ENCODE measurements at places on chromosomes 4 and X.

GRCh38 chr4:104524591-104524990 is 29.9 kb upstream of the CXXC4 start:
- no peak for DNase-seq

GRCh38 chr4:101037938-101038413 is 309.4 kb downstream of the PPP3CA start:
- DNase-seq = no peak

- DNase-seq = no peak
Observed at GRCh38 chrX:43974100-43974475, 898 bp upstream of the NDP start.

DNA sequence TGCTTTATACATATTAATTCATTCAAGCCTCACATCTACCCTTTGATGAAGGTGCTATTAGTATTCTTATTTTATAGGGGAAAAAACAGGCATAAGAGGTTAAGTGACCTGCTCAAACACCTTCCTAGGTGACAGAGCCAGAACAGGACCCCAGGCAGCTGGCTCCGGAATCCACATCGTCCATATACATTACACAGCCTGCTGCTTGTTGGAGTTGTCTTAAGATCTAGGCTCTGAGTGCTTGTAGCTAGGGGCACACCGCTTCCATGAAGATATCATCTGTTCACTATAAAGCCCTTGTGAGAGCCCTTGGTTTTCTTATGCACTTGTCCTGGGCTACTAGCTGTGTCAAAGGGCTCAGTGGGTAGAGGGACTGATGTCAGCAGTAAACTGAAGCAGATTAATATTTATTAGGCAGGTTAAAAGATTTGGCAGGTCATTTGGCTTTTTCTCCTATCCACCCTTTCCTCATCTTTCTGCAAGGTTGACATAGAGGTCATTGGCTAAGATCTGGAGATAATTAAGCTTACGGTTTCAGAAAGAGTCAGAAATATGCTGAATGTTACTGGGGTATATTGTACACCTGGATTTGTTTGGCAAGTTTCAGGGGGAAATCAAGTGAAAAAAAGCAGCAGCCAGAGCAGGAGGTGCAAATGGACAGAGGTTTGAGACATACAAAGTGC is 195.4 kb downstream of the SOWAHB start:
- DNase-seq = no peak

DNA sequence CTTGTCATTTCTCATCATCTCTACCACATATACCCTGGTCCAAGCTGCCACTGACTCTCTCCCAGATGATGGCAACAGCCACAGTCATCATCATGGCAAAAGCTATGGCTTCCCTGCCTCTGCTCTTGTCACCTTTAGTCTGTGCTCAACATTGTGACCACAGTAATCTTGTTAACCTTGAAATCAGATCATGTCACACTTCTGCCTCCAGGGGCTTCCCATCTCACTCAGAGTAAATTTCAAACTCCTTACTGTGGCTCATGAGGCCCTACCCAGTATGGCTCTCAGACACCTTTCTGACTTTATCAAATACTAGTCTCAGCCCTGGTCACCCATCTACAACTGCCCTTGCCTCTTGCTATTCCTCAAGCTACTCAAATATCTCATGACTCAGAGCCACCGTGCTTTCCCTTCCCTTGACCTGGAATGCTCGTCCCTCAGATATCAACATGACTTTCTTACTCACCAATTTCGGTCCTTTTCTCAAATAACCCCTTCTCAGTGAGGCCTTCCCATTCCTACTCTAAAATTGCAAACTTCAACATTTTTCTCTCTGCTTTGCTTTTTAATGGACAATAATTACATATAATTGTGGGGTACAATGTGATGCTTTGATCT is 41.1 kb upstream of the STIM2 start:
- no peak for DNase-seq

DNA sequence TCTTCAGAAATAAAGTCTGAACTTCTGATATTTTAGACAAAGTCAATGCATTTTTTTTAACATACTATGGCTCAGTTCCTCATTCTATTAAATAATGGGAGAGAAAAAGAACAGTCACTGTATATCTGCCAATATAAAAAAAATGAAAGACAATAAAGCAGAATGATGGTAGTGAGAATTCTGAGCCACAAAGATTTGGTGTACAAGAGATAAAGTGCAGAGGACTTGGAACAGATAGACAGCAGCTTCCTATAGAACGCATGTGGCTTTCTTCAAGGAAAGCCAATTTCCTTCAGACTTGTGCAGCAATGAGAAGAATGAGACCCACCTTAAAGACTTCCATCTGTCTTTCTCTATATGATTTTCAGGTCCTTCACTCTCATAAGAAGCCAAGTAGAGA is 39.7 kb downstream of the RASGEF1B start:
- no peak for DNase-seq

- no peak for DNase-seq
Observed at GRCh38 chr4:184016759-184017668, 111.9 kb downstream of the STOX2 start.

- DNase-seq = no peak
Observed at GRCh38 chr4:97360733-97361132, 782.5 kb downstream of the STPG2 start.

- no peak for DNase-seq
Observed at GRCh38 chr4:126027601-126028000, 712.8 kb downstream of the FAT4 start.

GRCh38 chrX:14027036-14027435 is 2.7 kb downstream of the GEMIN8 start:
- peak; percentile 34 for DNase-seq

GRCh38 chr4:112953262-112953661 is 96.2 kb upstream of the ANK2 start:
- no peak for DNase-seq

GRCh38 chrX:109841869-109842579 is 109.0 kb upstream of the ACSL4 start:
- no peak for DNase-seq

DNA sequence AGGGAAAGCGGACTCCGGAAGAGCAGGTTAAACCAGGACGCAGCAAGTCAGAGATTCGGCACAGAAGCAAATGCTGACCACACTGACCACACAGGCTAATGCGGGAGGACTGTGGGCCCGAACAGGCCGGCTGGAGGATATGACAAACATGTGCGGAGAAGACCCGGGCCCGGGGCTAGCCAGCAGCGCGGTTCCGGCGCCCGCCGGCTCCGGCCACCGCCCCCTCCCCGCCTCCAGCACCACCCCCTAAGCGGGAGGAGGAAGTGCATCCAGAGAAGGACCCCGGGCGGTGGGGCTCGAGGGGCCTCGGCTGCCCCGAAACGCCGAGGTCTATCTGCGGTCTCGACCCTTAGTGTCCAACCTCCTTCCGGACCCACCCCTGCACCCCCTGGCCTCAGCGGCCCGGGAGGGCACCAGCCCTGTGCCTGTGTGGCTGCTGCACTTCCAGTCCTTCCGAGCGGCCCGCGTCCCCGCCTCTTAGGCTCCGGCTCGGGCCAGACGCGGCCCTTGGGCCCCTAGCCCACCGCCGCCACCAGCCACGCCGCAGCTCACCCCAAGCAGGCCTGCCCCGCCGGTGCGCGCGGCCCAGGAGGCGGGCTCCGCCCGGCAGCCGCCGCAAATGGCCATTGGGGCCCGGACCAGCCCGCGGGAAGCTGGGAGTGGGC is 2.1 kb downstream of the ELOVL6 start:
- peak; percentile 73 for DNase-seq

GRCh38 chr4:99868126-99868596 is 26.1 kb downstream of the LAMTOR3 start:
- DNase-seq = peak; percentile 39

- DNase-seq = no peak
Observed at GRCh38 chr4:18127030-18127429, 105.5 kb upstream of the LCORL start.

DNA sequence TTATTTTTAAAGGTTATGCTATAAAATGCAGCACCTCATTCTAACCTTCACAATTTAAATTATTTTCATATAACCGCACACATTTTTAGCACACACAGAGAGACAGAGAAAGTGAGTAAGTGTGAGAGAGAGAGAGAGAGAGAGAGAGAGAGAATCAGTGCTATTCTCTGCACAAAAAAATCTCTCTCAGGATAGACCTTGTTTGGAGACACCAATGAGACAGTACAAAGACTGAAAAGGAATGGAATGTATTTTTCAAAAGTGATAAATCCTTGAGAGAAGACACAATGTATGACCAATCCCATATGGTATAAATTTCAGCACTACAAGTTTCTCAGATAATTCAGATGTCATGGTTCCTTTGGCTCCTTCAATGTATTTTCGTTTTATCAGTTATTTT is 132.1 kb upstream of the PCDH18 start:
- no peak for DNase-seq

GRCh38 chr4:148261848-148262247 is 180.4 kb downstream of the NR3C2 start:
- DNase-seq = no peak

GRCh38 chr4:8150152-8151090 is 8.2 kb downstream of the ABLIM2 start:
- DNase-seq = no peak

DNA sequence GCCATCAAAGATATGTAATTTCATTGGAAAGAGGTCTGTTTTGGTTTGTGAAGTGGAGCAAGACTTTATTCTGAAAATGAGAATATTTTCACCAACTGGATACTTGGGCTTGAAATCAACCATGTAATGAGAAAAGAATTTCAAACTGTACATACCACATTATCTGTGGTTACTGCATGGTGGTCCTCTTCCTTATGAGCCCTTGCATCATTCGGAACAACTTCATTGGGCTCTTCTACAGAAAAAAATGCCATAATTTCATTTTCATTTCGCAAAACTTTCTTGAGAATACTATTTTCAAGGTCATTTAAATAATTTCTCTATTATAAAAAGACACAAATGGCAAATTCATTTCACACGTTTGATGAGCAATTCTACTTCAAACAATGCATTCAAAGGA is 148.6 kb upstream of the RPS6KA6 start:
- DNase-seq = no peak

DNA sequence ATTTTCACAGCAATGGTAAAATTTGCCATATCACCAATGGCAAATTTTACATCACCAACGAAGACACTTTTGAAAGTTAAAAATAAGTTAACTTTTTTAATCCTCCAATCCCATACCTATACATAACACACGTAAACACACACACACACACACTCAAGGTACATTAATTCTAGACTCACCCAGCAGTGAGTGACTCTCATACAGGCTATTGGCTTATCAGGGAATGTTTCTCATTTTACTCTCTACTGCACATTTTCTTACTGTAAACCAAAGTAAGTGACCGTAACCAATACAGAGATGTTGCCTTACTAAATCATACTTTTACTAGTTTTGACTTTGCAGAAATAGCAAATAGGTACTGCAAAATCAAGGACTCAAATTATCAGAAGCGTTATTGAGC is 2.3 kb downstream of the VEGFC start:
- DNase-seq = no peak

DNA sequence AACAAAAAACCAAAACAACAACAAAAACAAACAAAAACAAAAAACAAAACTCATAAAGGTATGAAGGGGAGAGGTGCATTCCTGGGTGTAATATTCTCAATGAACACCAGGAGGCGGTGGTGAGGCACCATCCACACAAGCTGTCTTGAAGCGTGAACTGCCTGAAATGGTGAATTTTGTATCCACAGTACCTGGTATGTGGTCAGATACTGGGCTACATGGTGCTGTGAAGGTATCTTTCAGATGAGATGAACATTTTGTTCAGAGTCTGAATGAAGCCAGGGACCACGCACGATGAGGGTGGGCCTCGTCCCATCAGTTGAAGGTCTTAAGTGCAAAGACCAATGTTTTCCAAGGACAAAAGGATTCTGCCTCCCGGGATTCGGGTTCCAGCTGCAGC is 58.5 kb downstream of the ASMT start:
- peak; percentile 56 for DNase-seq

- DNase-seq = no peak
Observed at GRCh38 chr4:15303052-15303641, 124.7 kb upstream of the C1QTNF7 start.

DNA sequence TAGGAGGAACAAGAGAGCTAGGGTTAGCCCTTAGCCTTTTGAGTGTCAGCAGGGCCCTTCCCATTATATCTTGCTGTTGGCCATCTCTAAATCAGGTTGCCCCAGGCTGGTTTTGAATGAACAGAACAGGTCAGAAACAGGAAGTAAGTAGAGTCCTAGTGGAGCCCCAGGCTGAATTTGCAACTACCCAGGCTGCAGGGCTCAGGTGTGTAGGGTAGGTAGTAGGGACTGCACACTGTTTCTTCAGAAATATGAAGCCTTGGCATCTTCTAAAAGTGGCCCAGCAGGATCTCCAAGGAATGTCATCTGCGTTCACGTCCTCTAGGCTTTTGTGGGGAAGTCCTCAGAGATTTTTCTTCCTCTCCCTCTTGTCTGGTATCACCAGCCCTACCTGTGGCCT is 90.2 kb downstream of the ADGRG4 start:
- DNase-seq = no peak

GRCh38 chrX:134603806-134604700 is 54.2 kb downstream of the PLAC1 start:
- no peak for DNase-seq

DNA sequence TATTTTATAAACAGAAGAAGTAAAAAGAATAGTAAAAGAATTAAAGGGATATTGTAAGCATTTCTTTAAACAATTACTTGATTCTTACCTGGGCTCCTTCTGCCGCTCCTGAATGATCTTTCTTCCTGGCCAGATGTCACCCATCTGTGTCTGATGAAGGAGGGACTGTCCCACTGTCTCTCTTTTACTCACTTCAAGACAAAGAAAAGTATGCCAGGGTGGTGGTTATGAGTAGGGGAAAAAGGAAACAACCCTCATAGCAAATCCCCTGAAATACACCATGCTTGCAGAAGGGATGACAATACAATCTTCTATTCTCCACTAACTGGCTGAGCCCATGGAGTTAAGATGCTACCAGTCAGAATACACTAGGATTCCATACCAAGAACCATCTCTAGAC is 31.1 kb downstream of the SYTL4 start:
- no peak for DNase-seq

- no peak for DNase-seq
Observed at GRCh38 chrX:11791090-11791489, 33.1 kb downstream of the MSL3 start.

DNA sequence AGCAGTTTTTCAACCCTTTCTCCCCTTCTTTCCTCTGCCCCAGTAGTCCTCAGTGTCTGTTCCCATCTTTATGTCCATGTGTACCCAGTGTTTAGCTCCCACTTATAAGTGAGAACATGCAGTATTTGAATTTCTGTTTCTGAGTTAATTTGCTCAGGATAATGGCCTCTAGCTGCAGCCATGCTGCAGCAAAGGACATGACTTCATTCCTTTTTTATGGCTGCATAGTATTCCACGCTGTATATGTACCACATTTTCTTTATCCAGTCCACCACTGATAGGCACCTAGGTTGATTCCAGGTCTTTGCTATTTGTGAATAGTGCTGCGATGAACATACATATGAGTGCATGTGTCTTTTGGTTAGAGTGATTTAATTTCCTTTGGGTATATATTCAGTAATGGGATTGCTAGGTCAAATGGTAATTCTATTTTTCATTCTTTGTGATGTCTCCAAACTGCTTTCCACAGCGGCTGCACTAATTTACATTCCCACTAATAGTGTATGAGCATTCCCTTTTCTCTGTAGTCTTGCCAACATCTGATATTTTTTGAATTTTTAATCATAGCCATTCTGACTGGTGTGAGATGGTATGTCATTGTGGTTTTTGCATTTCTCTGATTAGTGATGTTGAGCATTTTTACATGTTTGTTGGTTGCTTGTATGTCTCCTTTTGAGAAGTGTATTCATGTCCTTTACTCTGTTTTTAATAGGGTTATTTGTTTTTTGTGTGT is 54.6 kb upstream of the ANK2 start:
- DNase-seq = no peak

All from activated T-cell treated with anti-CD3 and anti-CD28 coated beads, Interleukin-2, amount 50 U/mL, for 48 hours (primary cell).